Pancreas (tissue), 10 donors: ENCODE measurements at places on chromosomes 16 and 17. TPM values are rescaled to one million over a fixed set of nuclear protein-coding genes. Genes with fewer than 3 reads are reported as not detected.

HSD11B2 gene
- 5.9 TPM for total RNA-seq

IRX5 gene
- total RNA-seq = 0.85 TPM

GLIS2 gene
- total RNA-seq = 14.9 TPM

TEDC2 gene
- total RNA-seq = 0.76 TPM

XAF1 gene
- 3.8 TPM for total RNA-seq

BRIP1 gene
- total RNA-seq = 0.34 TPM

ABCA10 gene
- total RNA-seq = 1.6 TPM

CCL8 gene
- not detected for total RNA-seq

BRICD5 gene
- 2.4 TPM for total RNA-seq

BICDL2 gene
- 50.9 TPM for total RNA-seq

TPSAB1 gene
- 7.2 TPM for total RNA-seq

CIBAR2 gene
- not detected for total RNA-seq

ITGA2B gene
- 0.28 TPM for total RNA-seq

CES3 gene
- 3.6 TPM for total RNA-seq

PLXDC1 gene
- total RNA-seq = 0.88 TPM

PIPOX gene
- total RNA-seq = 0.87 TPM

CTRB2 gene
- 40,336 TPM for total RNA-seq

FOXF1 gene
- total RNA-seq = 0.41 TPM

CCL4L2 gene
- total RNA-seq = not detected

IGF2BP1 gene
- not detected for total RNA-seq

HIGD1B gene
- total RNA-seq = 0.67 TPM

DRC7 gene
- 0.52 TPM for total RNA-seq

TEX19 gene
- total RNA-seq = not detected

PRDM7 gene
- not detected for total RNA-seq

KRT31 gene
- not detected for total RNA-seq

TBC1D24 gene
- total RNA-seq = 17.5 TPM

LRRC75A gene
- 1.1 TPM for total RNA-seq

CCDC43 gene
- 7.8 TPM for total RNA-seq

IRX3 gene
- total RNA-seq = 1.7 TPM

TMEM98 gene
- 38.0 TPM for total RNA-seq

BAIAP3 gene
- 12.6 TPM for total RNA-seq
